ENCODE measurements at places on chromosomes 5 and 9.

GRCh38 chr9:114361542-114361941 is 26.2 kb downstream of the AKNA start:
- DNase-seq = no peak

DNA sequence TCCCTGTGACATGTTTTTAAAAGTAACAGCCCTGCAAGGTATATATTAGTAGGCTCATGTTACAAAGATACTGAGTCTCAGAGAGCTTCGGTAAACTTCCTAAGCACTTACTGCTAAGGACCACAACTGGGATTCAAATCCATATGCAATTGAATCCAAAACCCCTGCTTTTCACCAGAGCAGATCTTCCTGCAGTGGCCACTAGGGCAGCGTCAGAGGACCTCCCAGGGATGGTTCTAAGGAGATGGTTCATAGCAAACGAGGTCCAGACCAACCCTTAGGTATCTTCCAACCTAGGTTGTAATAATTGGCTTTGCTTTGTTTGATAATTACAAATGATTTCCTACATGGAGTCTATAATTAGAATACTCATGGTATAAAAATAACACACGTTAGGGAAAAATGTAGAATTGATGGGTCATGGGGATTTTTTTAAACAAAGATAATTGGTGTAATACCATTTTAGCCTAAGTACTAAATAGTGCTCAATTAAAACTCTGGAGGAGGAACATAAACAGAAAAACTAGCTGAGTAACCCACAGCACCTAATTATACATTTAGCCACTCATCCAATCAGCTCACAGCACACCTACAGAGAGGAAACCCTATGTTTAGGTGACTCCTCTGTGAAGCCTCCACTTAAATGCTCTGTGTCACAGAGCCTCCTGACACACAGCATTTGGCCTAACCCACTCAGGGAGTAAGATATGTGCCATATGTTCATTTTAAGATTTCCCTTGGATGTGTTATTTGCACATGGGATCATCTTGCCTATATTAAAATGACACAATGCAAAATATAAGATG is 10.0 kb upstream of the CAST start:
- DNase-seq = no peak

DNA sequence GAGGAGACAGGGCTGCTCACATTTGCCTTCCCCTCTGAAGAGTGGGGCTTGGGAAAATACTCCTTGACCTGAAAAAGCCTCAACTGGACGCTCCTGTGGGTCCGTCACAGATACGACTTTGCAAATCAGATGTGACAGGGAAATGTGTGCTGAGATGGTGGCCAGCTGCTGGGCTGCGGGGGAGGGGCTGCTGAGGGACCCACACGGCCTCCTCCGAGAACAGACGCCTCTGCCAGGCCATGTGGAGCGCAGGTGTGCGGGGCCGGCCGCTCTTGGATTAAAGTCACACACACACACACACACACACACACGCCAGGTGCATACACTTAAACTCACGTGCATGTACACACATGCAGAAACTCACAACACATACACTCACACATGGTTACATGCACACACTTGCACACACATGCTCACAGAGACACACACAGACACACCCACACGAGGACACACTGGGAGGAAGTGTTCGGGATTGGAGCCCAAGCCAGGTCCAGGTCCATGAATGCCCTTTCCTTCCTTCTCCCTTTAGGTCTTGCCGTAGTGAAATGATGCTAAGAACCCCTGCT is 167.4 kb downstream of the GAPVD1 start:
- no peak for DNase-seq

- peak; percentile 86 for DNase-seq
Measured at GRCh38 chr5:158174918-158175851, 316.2 kb upstream of the CLINT1 start.

DNA sequence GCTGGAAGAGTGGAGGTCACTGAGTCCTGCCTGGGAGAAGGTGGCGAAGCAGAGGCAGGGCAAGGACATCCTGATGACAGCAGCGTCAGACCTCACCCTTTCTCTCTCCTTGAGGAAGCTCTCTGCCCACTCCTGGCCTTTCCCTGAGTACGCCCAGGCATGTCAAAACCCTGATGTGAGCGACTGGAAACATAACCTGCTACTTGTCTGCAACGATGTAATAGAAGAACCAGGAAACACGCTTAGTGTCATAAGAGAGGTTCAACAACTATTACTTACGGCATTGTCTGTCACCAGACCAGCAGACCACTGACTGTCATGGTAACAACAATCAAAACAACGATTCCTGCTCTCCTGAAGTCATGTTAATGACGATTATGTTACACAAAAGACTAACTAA is 152.4 kb downstream of the ACTL7B start:
- DNase-seq = no peak

- no peak for DNase-seq
Measured at GRCh38 chr5:151670953-151671636, 15.6 kb downstream of the SPARC start.

DNA sequence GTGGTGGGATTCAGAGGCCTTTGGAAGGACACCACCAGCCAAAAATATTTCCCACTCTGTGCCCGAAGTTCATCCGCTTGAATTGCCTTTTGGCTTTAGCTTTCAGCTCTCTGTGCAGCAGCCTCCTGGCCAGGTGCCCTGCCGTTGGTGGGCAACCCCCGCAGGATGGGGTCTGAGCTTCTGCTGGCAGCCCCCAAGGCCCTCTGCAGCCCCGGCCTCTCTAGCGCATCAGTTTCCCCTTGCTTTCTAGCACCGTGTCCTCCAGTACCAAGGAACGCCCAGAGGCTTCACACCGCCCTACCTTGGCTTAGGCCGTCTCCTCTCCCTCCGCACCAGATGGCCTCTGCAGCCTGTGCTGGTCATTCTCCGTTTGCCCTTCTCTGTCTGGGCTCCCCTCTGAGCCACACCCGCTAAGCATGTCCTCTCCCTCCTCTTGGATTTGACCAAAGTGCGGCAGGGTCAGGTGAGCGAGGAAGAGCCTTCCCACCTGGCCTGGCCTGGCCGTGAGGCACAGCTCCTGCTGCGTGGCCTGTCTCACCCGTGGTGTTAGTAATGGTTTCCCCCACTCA is 4.2 kb upstream of the TSC1 start:
- DNase-seq = no peak

DNA sequence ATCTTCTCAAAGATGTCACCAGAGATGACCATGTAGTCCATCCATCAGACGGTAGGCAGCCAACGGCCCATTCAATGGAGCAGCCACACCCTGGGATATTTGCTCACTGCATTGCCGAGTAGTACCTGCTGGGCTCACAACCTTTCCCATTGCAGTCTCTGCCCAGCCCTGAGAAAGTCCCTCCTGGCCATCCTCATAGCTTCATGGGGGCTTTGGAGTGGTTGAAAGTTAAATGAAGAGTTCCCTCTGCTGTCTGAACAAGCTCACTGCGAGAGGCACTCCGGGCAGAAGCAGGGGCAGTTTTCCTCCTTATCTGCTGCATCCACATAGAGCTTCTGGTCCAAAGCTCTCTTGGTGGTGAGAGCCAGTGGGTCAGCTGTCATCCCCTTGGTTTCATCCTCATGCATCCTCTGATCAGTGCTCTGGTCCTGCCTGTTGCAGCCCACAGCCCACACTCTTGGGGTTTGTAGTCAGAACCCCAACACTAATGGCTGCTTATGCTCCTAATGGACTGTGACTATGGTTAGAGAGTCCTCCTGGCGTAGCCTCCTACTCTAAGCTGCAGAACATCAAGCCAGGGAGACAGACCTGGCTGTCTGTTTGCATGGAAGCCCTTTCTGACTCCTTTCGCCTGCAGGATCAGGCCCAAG is 23.3 kb downstream of the TNFSF8 start:
- DNase-seq = peak; percentile 59

- no peak for DNase-seq
Measured at GRCh38 chr5:74632947-74633356, 7.6 kb downstream of the ENC1 start.

GRCh38 chr9:134519375-134520070 is 122.1 kb upstream of the COL5A1 start:
- no peak for DNase-seq

DNA sequence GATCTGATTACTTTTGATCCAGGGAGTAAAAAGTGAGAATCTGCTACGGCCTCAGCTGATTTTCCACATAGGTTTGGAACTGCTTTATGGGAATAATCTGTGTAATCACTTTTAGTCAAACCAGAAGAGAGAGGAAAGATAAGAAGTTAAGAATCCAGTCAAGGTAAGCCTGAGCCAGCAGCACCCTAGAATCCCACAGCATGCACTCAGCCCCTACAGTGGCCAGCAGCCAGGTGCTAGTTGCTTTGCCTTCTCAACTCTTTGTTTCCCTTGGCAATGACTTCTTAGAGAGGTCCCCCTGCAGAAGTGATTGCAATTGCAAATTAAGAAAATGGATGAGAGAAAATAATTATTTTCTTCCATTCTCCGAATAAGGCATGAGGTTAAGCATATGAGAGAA is 59.7 kb upstream of the TMED7 start:
- DNase-seq = no peak

DNA sequence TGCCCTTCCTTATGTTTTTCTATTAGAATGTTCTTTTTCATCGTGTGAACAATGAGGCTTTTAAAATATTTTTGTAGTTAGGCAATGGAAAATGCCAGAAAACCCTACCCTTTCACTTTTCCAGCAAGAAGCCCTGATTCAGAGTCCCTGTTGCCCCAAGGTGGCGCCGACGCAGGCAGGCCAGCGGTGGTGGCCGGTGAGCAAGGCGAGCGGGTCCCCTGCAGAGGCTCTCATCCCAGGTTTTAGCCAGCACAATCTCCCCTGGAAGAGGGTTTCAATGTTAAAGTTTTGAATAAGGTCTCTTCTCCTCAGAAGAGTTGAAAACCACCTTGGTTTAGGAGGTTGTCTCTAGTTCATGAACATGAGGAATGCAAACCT is 40.8 kb upstream of the CKMT2 start:
- DNase-seq = no peak

- DNase-seq = no peak
Measured at GRCh38 chr9:105957830-105958229, 263.5 kb downstream of the TMEM38B start.

GRCh38 chr5:154813736-154814135 is 36.7 kb downstream of the FAXDC2 start:
- DNase-seq = peak; percentile 33

GRCh38 chr5:175107028-175107588 is 336.9 kb downstream of the DRD1 start:
- no peak for DNase-seq

- no peak for DNase-seq
Measured at GRCh38 chr9:84068872-84069271, 88.3 kb downstream of the RMI1 start.

DNA sequence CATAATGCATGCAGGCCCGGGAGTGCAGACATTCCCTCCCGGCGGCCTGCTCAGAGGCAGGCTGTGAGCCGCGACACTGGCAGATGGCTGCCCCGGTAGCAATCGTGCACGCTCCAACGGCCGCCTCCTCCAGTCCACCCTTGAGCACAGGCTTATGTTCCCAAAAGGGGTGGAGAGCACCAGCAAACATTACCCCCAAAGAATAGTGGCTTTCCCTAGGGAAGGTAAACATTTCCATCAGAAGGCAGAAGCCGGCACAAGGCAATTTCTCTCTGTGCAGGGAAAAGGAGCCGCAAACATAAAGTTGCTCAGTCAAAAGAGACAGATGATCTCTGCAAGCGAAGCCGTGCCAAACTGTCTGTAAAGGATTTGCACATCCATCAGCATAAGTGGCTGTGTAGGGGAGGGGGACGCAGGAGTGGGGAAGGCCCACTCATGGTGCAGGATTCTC is 92.5 kb downstream of the SIL1 start:
- DNase-seq = no peak

- DNase-seq = no peak
Measured at GRCh38 chr5:178209334-178210072, 5.2 kb downstream of the HNRNPAB start.

DNA sequence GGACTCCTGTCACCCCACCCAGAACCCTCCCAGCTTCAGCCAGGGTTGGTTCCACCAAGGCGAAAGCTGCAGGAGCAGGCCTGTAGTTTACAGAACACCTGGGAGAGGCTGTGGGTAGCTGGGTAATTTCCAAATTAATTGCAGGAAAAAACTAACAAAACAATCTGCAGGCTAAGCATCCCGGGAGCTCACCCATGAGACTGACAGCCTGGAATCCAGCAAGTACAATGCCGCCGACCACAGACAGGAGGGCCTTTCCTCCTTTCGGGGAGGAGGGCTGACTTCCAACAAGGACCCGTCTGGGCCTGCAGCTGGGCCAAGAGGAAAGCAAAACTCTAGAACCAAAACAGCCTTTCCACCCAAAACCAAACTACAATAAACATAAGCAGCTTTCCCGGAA is 10.3 kb downstream of the FOXE1 start:
- DNase-seq = no peak

GRCh38 chr5:80109646-80110478 is 74.7 kb downstream of the THBS4 start:
- no peak for DNase-seq

DNA sequence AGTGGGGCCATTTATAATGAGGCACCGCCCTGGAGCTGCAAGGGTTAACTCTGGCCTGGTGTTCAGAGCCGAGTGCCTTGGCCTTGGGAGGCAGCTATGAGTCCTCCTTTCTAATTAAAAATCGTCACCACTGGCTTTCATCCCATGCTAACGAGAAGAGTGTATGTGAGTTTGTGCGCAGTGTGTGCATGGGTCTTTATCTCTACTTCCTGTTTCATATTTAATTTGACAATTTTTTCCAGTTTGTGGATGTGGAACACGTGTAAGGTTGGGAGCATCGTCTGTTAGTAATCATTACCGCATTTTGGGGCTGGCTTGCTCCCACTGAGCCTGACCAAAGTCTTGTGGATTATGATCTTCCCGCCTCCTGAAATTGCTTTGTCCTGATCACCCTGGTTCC is 76.4 kb downstream of the NDFIP1 start:
- no peak for DNase-seq

DNA sequence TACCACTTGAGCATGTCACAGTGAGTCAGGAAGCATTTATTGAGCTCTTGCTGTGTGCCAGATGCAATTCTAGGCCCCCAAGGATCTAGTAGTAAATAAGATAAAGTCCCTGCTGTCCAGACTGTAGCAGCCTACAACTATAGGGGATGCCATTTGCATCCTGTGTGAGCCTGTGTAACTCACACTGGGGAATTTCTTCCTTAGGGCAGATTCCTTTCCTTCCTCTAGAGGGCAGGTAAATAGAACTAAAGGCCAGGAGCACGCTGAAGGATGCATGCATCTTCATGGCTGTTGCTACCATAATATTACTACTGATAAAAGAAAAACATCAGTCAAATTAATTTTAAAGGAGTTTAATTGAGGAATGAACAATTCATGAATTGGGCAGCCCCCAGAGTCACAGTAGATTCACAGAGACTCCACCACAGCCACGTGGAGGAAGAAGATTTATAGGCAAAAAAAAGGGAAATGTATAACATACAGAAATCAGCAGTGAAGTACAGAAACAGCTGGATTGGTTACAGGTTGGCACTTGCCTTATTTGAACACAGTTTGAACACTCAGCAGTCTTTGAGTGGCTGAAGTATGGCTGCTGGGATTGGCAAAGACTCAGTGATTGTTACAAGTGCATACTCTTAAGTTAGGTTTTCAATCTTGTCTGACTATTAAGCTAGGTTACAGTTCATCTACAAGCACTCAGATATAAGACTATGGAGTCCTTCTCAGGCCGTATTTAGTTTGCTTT is 98.9 kb downstream of the ACTL7B start:
- DNase-seq = no peak

All from DND-41 (cell line).